ENCODE measurements at places on chromosomes 7 and 10. TPM values are rescaled to one million over a fixed set of nuclear protein-coding genes. Genes with fewer than 3 reads are reported as not detected.

Gene MMRN2
- 0.07 TPM for polyA plus RNA-seq

Gene PRSS37
- polyA plus RNA-seq: not detected

Gene GIMAP4
- 269 TPM for polyA plus RNA-seq

Gene ACBD5
- polyA plus RNA-seq: 13.6 TPM

Data from CD14-positive monocyte (primary cell).